Stimulated activated CD4-positive, alpha-beta T cell treated with anti-CD3 and anti-CD28 coated beads, Interleukin-15, amount 100 ng/mL, for 1 hour (primary cell): ENCODE measurements at places on chromosomes 1 and 21.

DNA sequence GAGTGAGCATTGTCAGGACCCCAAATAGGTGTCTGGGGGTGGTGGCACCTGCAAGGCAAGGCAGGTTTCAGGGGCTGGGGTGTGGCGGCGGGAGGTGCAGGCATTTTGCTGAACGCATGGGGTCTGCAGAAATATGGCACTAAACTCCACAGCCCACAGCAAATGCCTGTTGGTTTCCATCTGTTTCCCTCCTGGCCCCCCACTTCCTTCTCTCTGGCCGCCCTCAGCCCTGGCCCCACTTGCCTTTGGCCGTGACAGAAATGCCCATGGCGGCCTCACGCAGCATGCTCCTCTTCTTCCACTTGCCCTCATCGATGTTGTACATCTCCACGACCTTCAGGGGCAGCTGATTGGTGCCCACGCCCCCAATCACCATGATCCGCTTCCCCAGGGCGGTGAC is 13.7 kb downstream of the KLHDC8A start:
- DNase-seq = no peak

DNA sequence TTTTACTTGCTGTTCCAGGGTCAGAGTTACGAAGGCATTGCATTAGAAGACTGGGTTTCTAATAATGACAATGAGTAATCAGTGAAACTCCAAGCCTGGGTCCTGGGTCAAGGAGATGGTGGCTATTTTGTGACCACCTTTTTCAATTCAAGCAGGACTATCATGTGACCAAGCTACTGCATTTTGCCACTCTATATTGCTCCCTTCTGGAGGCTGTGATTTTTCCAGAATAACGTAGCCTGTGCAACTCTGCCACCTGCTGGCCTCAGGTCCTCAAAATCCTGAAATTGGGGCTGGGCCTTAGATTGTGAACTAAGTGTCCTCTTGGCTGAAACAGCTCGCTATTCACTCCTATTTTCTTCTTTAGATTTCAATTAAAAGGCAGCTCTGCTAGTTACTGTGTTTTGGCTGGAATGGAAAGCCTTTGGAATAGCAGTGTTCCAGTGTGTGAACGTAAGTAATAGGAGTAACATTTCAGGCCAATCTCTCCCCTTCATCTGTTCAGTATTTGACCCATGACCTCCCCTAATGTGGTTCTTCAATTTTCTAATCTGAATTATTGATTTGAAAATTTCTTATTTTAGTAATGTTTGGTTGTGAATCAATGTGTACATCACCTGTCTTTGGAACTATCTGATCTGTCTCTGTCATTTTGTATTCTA is 52.9 kb upstream of the CD46 start:
- no peak for DNase-seq

DNA sequence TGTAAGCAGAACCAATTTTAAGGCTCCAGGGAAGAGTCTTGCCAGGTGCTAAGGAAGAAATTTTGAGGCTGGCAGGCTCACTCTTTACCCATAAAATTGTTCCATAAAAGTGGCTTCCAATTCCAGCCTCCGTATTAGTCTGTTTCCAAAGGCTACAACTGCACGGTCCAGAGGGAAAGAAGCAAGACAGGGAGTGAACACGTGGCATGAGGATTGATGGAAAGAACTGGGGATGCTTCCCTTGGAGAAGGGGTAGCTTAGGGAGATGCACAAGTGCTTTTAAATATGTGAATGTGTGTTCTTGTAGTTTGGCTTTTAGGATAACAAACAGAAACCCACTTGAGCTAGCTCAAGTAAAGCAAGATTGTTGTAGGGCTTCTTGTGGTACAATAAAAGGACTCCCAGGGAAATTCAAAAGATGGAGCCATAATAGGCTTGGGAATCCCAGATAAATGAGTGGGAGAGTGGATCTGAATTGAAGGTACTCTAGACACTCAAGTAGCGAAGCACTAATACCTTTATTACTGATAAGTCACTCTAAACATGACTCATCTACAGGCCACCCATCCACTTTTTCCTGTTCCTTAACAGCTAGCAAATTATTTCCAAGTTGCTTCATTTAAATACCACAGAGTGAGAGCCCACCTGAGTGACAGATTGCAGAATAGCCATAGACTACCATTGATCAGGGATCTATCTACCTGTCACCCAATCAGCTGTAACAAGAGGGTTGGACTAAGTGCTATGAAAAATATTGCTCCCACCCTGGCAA is 34.8 kb upstream of the NPL start:
- no peak for DNase-seq

DNA sequence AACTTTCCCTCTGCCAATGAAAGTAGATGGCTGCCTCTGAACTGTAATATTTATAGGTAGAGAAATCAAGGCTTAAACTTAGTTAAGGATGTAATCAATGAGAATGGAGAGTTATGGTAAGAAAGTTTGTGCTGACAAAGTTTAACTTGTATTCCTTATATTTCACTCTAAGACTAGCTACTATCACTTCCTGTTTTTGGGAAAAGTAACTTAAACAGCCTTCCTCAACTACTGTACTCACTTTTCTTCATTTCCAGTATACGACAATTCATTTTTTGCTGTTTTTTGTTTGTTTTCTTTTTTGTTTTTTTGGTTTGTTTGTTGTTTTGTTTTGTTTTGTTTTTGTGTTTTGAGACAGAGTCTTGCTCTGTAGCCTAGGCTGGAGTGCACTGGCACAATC is 3.7 kb downstream of the RGS18 start:
- no peak for DNase-seq

DNA sequence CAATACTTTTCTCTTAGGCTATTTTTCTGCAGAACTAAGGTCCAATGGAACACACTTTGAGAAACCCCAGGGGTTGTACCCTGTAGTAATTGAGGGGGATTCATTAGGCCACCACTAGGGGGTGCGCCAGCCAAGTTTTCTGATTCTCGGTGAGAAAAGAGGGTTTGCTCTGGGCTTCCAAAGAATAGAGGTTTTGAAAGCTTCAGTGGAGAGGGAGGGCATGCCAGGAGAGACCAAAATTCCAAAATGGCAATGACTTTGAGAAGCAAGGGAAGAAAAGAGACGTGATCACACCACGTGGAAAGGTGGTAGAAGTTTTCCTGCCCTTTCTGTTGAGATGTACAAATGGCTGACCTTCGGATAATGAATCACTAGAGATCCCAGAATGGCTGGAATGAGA is 323.3 kb downstream of the RPS6KC1 start:
- peak; percentile 44 for DNase-seq

DNA sequence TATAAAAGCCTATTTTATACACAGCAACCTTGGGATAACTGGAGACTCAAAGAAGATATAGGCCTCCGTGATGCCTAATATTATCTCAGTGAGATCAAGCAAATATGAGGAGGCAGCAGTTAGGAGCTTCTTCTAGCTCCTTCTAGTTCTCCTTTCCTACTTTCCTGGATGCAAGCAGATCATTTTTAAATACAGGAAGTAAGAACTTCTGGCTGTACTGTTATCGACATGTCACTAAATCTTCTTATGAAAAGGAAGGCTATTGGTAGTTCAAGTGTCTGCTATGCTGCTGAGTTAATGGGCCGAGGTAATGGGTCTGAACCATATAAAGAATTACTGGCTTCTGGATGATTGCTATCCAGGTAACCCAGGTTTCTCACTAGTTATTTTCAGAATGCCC is 15.9 kb downstream of the HSPA13 start:
- DNase-seq = no peak

- no peak for DNase-seq
These were observed 1.2 kb upstream of the KRTAP23-1 start for GRCh38 chr21:30349572-30349971.

DNA sequence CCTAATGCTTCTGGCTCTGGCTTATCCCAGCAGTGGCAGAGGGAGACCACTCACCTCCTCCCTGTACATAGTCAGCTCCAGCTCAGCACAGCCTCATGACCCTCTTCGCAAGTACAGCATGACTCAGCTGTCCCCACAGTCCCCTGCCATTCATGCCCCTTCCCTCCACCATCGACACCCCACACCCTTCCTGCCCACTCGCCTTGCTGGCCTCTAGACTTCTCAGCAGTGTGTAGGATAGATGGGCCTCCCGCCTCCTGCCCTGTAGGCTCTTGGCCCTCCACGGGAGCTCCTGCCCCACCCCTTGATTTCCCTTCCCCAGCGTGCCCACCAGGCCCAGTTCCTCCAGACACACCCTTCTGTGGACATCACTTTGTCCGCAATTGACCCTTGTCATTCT is 9.8 kb downstream of the NPR1 start:
- no peak for DNase-seq
